ENCODE measurements at places on chromosomes 16 and 17. TPM values are rescaled to one million over a fixed set of nuclear protein-coding genes. Genes with fewer than 3 reads are reported as not detected.

- DNase-seq, result no peak
Measured at GRCh38 chr17:32820440-32820839, 56.5 kb downstream of the MYO1D start.

DNA sequence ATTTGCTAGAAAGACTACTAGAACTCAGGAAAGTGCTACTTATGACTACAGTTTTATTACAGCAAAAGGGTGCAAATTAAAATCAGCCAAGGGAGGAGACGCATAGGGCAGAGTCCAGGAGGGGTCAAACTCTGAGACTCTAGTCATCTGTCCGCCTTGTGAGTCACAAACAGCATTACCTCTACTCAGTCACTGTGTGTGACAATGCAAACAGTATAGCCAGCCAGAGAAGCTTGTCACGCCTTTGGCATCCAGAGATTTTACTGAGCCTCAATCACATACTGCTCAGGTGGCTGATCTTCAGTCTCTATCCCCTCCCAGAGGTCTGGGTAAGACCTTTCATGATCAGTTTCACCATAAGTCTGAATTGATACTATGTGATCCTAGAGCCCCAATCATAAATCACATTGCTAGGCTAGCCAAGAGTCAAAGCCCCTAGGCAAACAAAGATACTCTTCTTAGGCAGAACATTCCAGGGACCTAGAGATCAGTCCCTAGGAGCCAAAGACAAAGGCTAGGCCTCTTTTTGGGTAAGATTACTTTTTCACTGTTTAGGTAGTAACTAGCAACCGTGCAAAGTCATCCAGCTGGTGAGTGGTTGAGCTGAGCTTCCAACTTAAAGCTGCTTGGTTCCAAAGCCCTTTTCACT, 48.8 kb upstream of the CLEC19A start:
- DNase-seq, result no peak

DNA sequence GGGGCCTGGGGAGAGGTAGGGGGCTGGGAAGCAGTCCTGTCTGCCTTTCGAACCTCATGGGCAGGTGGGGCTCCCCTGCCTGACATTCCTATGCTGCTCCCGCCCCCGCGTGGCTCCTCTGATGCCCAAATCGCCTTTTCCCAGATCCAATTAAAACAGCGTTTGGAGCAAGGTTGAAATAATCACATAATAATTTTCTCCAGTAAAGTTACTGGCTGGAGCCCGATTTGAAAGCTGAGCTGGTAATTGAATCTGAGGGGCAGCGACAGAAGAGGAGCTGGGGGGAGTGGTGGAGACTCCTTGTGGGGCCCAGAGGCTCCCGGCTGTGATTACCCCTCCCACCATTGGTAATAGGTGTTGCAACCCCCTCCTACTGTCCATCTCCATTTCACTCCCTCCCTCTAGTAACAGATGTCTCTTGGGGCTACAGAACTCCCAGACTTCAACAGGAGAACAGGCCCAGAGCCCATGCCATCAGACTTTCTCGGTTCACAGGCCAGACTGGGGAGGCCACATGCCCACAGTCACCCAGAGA, 38.9 kb upstream of the C1QL1 start:
- DNase-seq, result no peak

DNA sequence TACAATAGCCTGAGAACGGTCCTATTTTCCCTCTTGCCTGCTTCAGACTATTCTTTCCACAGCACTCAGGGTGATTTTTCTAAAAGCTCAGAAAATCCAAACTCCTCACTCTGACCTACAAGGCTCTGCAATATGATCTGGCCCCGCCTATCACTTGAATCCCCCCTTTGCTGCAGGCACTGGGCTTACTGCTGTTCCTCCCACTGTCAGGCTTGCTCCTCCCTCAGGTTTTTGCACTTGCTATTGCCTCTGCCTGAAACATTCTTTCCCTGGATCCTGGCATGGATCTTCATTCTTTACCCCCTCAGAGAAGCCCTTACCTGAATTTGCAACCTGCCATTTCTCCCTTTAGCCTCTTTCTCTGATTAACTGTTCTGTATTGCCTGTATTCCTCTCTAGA, 52.3 kb downstream of the RPGRIP1L start:
- no peak for DNase-seq

UMOD gene
- total RNA-seq, result not detected

MTHFSD gene
- 18.5 TPM for total RNA-seq

DNA sequence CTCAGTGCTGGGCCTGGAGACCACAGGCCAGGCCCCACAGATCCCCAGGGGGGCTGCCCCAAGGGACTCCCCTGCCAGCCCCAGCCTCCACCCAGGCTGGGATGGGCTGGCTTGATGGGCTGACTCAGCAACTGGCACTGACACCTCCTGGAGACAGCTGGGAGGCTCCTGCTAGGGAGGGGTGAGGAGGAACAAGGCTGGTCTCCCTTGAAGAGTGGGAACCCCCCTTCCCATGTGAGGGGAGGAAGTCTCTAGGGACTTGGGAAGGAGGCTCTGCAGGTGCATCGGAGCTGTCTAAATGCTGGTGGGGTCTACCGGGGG, 10.4 kb downstream of the NHERF1 start:
- DNase-seq, result no peak
